Left lung (tissue), 14 donors: ENCODE measurements at places on chromosomes 7 and 10. TPM values are rescaled to one million over a fixed set of nuclear protein-coding genes. Genes with fewer than 3 reads are reported as not detected.
A peak's percentile ranks its signal among the peaks of the same experiment; 100 is the strongest.

Gene OR13A1
- total RNA-seq, result not detected

Gene IFIT3
- total RNA-seq, result 48.9 TPM

Gene ATXN7L1
- 13.0 TPM for total RNA-seq

Gene CDC14C
- total RNA-seq, result not detected

Gene TLL2
- 0.47 TPM for total RNA-seq

Gene SLC18A3
- not detected for total RNA-seq

Gene ERVW-1
- not detected for total RNA-seq

Gene PRR15
- 0.15 TPM for total RNA-seq

Gene ZPBP
- total RNA-seq, result not detected

DNA sequence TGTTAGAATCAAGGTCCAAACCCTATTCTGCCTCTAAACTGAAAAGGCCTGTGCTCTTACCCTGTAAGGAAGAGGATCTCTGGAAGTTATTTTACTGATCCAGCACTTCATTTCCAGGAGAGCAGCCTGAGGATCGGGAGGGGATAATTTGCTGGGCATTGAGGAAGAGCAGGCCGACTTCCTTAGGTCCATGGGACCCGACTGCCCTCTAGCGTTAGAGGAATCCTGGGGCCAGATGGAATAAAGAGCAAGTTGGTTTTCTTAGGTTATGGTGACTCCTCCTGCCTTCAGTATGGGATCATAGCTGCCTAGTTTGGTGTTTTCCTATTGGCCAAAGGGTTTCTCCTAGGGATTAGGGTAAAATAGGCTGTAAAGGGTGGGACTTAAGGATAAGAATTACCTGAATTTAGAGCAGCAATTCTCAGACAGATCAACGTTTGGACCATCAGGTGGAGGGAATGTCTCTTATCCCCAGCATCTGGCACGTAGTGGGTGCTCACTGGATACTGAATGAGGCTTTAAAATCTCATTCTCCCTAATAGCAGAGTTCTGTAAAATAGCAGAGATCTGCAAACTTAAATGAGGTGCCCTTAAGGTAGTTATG lies 40.0 kb upstream of the SORBS1 start:
- no peak overlapping the region for H3K27ac ChIP-seq
- DNase-seq, result peak; percentile 93
- no peak overlapping the region for H3K4me3 ChIP-seq
- H3K4me1 ChIP-seq, result no peaks in the 10 kb centered on the region
- no peaks in the 10 kb centered on the region for H3K27me3 ChIP-seq

- H3K4me1 ChIP-seq, result peaks cover 28% of the 10 kb centered on the region
- H3K36me3 ChIP-seq, result no peaks in the 10 kb centered on the region
- no peak overlapping the region for H3K4me3 ChIP-seq
- no peaks in the 10 kb centered on the region for H3K27me3 ChIP-seq
- DNase-seq, result no peak
These were observed 18.8 kb downstream of the CHST15 start for GRCh38 chr10:124074501-124075109.

GRCh38 chr10:63681993-63682697 lies 160.9 kb downstream of the REEP3 start:
- H3K27ac ChIP-seq, result peak overlapping the region; percentile 11
- no peaks in the 10 kb centered on the region for H3K27me3 ChIP-seq
- no peaks in the 10 kb centered on the region for H3K4me1 ChIP-seq

GRCh38 chr10:51733057-51733456 lies 33.7 kb upstream of the CSTF2T start:
- H3K27me3 ChIP-seq, result no peaks in the 10 kb centered on the region
- H3K27ac ChIP-seq, result no peak overlapping the region
- no peak overlapping the region for H3K4me3 ChIP-seq
- H3K4me1 ChIP-seq, result no peaks in the 10 kb centered on the region

GRCh38 chr7:77409739-77410547 lies 6.2 kb downstream of the GSAP start:
- H3K4me1 ChIP-seq, result peaks cover 11% of the 10 kb centered on the region
- H3K36me3 ChIP-seq, result no peaks in the 10 kb centered on the region
- no peak overlapping the region for H3K4me3 ChIP-seq
- no peak for DNase-seq
- peak overlapping the region; percentile 81 for H3K27ac ChIP-seq
- H3K27me3 ChIP-seq, result no peaks in the 10 kb centered on the region

GRCh38 chr10:52249850-52250395 lies 64.2 kb upstream of the DKK1 start:
- no peaks in the 10 kb centered on the region for H3K36me3 ChIP-seq
- H3K27me3 ChIP-seq, result no peaks in the 10 kb centered on the region
- no peaks in the 10 kb centered on the region for H3K4me1 ChIP-seq

DNA sequence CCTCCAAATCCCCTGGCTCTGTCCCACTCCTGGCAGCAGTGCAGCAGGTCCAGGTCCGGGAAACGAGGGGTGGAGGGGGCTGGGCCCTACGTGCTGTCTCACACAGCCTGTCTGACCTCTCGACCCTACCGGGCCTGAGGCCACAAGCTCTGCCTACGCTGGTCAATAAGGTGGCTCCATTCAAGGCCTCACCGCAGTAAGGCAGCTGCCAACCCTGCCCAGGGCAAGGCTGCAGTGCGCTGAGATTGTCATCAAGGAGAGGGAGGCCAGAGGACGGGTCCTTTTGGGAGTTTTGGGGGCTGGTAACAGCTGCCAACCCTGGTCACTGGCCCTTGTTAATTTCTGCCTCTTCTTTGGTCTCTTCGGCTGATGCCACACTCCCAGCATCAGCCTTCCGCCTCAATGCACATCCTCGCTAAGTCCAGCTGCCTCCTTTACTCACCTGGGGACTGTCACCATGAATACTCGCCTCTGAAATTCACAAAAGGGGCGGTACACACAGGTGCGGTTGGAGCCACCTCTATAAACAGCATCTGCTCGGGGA lies 3.5 kb downstream of the EPO start:
- H3K36me3 ChIP-seq, result no peaks in the 10 kb centered on the region
- H3K27me3 ChIP-seq, result peaks cover 48% of the 10 kb centered on the region
- H3K27ac ChIP-seq, result no peak overlapping the region

- H3K4me3 ChIP-seq, result no peak overlapping the region
- H3K27ac ChIP-seq, result no peak overlapping the region
- H3K4me1 ChIP-seq, result peaks cover 65% of the 10 kb centered on the region
- H3K36me3 ChIP-seq, result no peaks in the 10 kb centered on the region
- DNase-seq, result no peak
- H3K27me3 ChIP-seq, result no peaks in the 10 kb centered on the region
These were observed 3.0 kb downstream of the CALU start for GRCh38 chr7:128742206-128742605.

DNA sequence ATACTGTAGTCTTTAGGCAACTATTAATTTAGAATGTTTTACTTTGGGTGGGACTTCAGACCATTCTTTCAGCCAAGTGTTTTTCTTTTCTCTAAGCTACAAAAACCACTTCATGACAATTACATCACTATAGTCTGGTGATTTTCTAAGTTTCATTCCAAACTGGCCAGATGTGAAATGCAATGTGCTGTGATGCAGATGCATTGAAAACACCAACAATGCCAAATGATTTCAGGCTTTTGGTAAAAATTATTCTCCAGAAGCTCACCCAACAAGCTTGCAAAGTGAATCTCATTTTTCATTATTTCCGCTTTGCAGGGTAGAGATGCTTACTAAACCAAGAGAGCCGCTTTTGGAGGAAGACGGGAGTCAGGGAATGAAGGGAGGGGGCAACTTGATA lies 118.4 kb upstream of the ANK3 start:
- H3K4me1 ChIP-seq, result no peaks in the 10 kb centered on the region
- no peak overlapping the region for H3K4me3 ChIP-seq
- no peaks in the 10 kb centered on the region for H3K36me3 ChIP-seq
- DNase-seq, result peak; percentile 6
- H3K27ac ChIP-seq, result no peak overlapping the region

DNA sequence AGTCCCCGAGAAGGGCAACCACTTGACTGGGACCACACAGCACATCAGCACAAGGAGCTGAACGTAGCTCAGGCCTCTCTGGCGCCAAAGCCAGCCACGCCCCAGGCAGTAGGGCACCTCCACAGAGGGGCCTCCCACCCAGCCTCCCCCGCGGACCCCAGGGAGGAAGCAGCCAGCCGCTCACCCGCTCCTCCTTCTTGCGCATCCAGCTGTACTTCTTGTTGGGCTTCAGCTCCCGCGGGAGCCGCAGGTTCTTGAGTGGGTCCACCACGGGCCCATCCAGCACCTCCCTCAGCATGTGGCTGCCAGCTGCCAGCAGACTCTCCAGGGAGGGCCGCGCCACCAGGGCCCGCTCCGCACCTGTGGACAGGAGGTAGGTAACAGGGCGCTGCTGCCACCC lies 61.2 kb downstream of the TNRC18 start:
- no peak for DNase-seq
- H3K4me3 ChIP-seq, result no peak overlapping the region
- no peak overlapping the region for H3K27ac ChIP-seq
- H3K4me1 ChIP-seq, result peaks cover 39% of the 10 kb centered on the region
- H3K36me3 ChIP-seq, result no peaks in the 10 kb centered on the region
- H3K27me3 ChIP-seq, result no peaks in the 10 kb centered on the region

DNA sequence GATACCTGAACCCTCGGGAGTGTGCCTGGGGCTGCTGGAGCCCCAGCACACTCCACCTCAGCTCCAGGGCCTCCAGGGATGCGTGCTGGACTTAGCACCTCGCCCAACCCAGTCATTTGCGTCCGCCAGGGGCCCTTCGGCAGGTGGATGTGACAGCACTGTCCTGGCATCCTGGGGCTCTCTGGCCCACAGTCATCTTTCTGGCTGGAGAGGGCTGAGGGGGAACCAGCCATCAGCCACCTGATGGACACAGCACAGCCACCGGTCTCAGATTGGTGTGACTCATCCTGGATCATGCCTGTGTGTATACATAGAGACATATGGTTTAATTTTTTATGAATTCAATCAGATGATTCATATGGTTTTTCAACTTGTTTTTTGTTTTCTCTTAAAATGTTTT lies 11.1 kb downstream of the ZNF775 start:
- peaks cover 2% of the 10 kb centered on the region for H3K4me1 ChIP-seq
- H3K27ac ChIP-seq, result no peak overlapping the region
- H3K4me3 ChIP-seq, result no peak overlapping the region
- no peak for DNase-seq
- no peaks in the 10 kb centered on the region for H3K27me3 ChIP-seq

GRCh38 chr10:76001019-76001418 lies 569.6 kb downstream of the LRMDA start:
- no peaks in the 10 kb centered on the region for H3K27me3 ChIP-seq
- no peak overlapping the region for H3K4me3 ChIP-seq
- H3K27ac ChIP-seq, result no peak overlapping the region
- H3K36me3 ChIP-seq, result no peaks in the 10 kb centered on the region

DNA sequence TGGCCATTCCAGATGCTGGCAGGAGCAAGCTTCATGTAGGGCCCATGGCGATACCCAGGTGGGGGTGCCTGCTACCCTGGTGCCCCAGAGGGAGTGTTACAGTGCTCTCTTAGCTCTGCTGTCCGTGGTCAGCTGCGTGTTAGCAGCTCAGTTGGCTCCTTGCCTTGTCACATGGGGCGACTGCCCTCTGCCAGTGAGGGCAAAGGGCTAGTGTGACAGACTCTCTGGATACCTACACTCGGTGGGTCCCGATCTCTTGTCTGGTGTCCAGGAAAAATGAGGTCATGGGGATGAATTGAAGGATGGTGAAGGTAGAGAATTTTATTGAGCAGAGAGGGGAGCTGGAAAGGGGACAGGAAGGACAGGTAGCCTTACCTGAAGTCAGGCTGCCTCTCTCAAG lies 152.2 kb downstream of the CYP26A1 start:
- no peak overlapping the region for H3K27ac ChIP-seq
- H3K27me3 ChIP-seq, result no peaks in the 10 kb centered on the region
- no peaks in the 10 kb centered on the region for H3K36me3 ChIP-seq
- no peak overlapping the region for H3K4me3 ChIP-seq
- DNase-seq, result no peak
- H3K4me1 ChIP-seq, result no peaks in the 10 kb centered on the region

DNA sequence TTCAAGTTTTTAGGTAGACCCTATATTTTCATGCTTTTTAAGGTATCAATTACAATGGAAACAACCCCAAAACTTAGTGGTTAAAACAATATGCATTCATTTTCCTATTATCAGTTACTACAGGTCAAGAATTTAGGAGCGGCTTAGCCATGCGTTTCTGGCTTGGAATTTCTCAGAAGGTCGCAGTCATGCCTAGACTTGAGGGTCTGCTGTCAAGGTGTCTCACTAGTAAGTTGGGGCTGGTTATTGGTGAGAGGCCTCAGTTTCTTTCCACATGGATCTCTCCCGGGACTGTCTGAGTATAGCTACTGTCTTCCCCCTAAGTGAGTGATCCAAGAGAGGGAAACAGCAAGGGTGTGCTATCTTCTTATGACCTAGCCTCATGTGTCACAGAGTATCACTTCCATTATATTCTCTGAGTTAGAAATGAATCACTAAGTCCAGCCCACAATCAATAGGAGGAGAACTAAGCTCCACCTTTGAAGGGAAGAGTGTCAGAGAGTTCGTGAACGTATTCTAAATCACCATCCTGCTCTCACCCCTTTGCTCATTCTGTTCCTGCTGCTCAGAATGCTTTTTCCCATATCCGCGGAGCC lies 80.5 kb downstream of the RTKN2 start:
- H3K4me3 ChIP-seq, result no peak overlapping the region
- H3K36me3 ChIP-seq, result no peaks in the 10 kb centered on the region
- no peaks in the 10 kb centered on the region for H3K27me3 ChIP-seq
- H3K4me1 ChIP-seq, result no peaks in the 10 kb centered on the region
- no peak for DNase-seq
- no peak overlapping the region for H3K27ac ChIP-seq

DNA sequence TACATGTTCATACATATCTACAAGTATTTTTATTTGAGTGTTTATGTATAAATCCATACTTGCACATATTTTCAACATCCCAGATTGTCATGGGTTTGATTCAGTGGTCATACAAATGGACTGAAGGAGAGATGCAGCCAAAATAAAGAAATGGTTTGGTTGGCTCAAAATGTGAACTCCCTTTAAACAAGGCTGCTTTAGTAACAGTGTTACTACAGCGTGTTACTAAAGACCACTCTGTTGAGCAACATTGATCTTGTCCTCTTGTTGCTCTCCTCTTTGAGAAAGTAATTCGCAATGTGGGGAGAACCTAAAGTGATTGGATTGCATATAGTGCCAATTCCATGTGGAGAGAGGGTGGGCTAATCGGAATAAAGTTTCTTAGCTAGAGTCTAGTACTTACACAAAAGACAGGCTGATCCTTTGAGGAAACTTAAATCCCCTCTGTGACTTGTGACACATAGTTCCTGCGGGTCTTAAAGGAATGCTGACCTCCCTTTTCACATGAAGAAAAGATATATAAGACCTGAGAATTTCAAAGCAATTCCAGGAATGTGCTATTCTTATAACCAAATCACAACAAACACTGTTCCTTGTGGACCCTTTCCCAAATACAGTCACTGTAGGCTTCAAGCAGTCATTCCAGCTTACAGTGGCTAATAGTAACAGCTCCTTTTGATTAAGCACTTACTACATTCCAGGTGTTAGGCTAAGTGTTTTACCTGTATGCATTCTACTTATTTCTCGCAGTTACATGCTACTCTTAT lies 144.3 kb downstream of the FZD1 start:
- no peaks in the 10 kb centered on the region for H3K4me1 ChIP-seq
- no peak overlapping the region for H3K27ac ChIP-seq
- H3K27me3 ChIP-seq, result no peaks in the 10 kb centered on the region
- no peaks in the 10 kb centered on the region for H3K36me3 ChIP-seq

- no peak overlapping the region for H3K4me3 ChIP-seq
- DNase-seq, result no peak
- H3K36me3 ChIP-seq, result no peaks in the 10 kb centered on the region
- no peaks in the 10 kb centered on the region for H3K4me1 ChIP-seq
- H3K27me3 ChIP-seq, result no peaks in the 10 kb centered on the region
These were observed 51.3 kb downstream of the TSPAN12 start for GRCh38 chr7:120806669-120807068.
